ENCODE measurements at places on chromosomes 16 and 17.

- DNase-seq = no peak
Measured at GRCh38 chr17:9987779-9988585, 82.9 kb upstream of the RCVRN start.

DNA sequence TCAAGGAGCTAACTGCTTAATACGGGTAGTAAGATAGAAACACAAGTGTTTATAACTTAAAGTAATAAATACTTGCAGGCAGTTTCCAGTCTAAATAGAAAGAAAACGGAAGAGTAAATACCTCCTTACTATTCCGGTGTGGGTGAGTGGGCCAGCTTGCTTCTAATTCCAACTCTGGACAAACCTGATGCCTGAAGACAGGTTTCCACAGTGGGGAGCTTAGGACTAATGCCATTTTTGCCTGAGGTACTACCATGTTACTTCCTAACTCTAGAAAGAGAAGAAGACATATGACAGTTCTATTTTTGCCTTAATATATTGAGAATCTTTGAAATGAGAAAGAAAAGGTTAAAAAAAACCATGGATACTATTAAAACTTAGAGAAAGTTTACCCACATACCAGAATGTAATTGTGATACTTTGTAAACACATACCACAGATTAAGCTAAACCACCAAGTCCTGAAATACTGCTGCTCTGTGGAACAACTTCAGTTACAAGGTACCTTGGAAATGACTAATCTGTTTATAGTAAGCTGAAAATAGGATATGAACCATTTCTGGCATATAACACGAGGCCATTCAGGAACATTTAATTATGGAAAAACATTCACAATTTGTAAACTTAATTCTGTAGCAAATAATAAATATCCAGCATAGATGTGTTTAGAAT is 70.2 kb downstream of the ZZEF1 start:
- peak; percentile 78 for DNase-seq

DNA sequence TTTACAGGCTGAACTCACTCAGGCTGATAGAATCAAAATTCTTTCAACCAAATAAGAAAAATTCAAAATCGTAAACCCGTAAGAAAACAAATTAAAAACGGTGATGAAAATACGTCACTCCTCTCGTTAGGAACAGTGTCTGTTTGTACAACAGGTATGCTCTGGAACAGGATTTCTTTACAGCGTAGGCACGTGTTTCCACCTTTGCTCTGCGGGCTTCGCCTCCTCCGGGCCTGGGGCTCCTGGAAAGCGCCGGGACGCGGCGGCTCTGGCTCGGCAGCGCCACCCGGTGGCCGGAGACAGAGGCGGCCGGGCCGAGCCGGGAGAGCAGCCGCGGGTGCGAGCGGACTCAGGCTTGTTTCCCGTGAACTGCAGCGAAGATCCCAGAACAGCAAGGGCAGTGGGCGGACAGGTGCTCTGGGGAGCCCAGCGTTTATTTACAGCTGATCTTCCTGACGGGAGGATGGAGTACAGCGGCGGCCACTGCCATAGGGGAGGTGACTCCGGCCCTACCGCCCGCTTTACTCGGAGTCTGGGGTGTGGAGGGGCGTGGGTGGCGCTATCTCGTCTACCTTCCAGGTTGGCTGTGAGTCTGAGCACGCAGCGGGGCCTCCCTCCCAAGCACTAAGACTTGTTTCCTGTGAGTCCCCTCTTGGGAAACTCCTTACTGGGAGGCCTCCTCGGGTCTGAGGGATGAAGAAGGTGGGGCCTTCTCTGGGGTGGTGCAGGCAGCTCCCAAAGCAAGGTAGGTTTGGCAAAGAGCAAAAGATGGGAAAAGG is 40.5 kb upstream of the ATP2A3 start:
- DNase-seq = no peak

GRCh38 chr16:20910781-20911321 is 10.3 kb downstream of the LYRM1 start:
- peak; percentile 93 for DNase-seq

DNA sequence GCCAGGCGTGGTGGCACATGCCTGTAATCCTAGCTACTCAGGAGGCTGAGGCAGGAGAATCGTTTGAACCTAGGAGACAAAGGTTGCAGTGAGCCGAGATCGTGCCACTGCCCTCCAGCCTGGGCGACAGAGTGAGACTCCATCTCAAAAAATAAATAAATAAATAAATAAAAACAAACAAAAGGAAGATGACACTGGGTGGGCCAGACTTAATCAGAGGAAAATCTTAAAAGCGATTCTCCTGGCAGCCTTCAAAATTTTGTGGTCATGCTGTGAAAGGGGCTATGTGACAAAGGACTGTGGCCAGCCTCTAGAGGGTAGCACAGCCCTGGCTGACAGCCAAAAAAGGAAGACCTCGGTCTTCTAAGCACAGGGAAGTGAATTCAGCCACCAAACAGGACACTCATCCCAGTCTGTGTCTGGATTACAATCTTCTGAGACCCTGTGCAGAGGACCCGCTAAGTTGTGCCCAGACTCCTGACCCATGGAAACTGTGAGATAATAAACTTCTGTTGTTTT is 391.1 kb downstream of the CNTNAP4 start:
- no peak for DNase-seq

DNA sequence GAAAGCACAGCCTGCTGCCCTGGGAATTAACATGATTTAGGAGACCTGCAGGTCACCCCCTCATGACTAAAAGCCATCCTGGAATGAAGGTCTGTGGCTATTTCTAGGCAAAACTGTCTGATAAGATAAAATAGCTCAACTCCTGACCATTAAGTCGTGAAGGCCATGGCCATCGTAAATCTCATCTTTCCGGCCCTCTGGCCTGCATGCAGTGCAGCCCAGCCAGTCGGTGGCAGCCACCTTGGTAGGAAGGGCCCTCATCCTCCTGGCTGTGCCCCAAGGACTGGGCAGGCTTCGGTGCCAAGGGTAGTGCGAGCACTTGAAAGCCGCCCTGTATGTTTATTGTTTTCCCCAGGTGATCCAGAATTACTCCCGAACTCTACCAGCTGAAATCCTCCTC is 18.2 kb upstream of the MEOX1 start:
- no peak for DNase-seq

- DNase-seq = no peak
Measured at GRCh38 chr16:6749698-6750097, 582.9 kb upstream of the RBFOX1 start.

- DNase-seq = no peak
Measured at GRCh38 chr16:2471653-2472487, 773 bp downstream of the NTN3 start.

DNA sequence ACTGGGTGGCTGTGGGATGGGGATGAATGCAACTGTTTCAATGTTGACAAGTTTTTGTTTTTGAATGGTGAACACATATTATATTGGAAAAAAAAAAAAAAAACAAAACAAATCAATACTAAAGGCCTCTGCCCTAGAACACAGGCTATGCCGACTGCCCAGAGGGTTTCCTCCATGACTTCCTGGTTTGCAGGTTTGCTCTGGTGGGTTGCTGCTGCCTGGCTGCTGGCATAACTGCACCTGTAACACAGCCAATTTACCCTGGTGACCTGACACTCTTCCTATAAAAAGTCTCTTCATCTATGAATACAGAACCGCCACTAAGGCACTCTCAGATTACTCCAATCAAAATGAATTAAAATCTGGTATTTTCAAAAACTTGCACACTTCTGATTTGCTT is 10.4 kb downstream of the GLYR1 start:
- no peak for DNase-seq

- no peak for DNase-seq
Measured at GRCh38 chr16:86322283-86322682, 188.0 kb upstream of the FOXF1 start.

GRCh38 chr17:75501378-75502071 is 13.8 kb downstream of the CASKIN2 start:
- DNase-seq = no peak

DNA sequence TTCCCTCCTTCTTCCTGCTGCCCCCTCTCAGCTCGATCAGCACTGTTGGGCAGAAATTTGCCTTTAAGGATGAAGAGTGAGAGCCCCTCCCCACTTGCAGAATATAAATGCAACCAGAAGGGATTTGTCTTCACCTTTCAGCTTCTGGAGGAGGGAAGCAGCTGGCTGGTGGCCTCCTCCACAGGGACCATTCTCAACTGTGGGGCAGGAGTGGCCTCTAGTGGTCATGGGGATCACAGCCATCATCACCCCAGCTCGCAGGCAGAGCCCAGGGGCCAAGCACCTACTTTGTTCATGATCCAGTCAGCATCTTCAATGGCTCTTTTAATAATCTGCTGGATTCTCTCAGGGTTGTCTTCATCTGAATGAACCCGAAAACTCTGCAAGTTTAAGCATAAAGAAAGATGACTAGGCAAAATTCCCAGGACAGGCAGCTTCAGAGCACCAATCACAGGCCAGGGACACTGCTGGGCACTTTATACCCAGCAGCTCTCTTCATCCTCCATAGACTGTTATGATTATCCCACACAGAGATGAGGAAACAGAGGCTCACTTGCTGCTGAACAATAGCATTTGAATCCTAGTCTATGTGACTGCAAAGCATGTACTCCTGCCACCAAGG is 13.1 kb downstream of the LYRM9 start:
- peak; percentile 50 for DNase-seq

GRCh38 chr17:81575836-81576235 is 23.7 kb upstream of the FAAP100 start:
- no peak for DNase-seq

DNA sequence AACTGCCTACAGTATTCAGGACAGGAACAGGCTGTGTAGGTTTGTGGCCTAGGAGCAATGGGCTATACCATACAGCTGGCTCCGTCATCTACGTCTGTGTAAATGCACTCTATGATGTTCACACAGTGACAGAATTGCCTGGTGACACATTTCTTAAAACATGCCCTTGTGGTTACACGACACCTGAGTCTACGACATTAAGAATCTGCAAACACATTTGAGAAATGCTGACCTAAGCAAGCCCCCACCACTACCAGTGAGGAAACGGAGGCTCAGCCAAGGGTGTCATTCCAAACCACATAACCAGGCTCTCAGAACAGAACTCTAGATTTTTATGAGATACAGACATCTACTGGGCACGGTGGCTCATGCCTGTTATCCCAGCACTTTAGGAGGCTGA is 23.5 kb downstream of the USP36 start:
- DNase-seq = no peak

DNA sequence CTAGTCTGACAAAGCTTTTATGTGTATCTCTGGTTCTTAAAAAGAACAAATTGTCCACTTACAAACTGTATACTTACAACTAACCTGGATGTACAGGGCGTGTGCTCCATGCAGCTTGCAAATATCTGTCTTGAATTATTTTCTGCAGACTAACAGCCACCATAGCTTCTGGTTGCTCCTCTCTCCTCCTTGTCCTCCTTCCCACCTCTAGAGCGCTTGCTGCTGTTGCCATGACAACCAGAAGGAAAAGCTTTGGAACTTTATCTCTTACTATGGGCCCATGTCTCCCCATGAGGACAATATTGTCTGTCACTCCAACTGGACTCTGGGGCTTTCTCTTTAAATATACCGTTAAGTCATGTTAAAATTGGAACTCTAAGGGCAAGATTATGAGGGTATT is 71.5 kb upstream of the DHX40 start:
- DNase-seq = no peak

DNA sequence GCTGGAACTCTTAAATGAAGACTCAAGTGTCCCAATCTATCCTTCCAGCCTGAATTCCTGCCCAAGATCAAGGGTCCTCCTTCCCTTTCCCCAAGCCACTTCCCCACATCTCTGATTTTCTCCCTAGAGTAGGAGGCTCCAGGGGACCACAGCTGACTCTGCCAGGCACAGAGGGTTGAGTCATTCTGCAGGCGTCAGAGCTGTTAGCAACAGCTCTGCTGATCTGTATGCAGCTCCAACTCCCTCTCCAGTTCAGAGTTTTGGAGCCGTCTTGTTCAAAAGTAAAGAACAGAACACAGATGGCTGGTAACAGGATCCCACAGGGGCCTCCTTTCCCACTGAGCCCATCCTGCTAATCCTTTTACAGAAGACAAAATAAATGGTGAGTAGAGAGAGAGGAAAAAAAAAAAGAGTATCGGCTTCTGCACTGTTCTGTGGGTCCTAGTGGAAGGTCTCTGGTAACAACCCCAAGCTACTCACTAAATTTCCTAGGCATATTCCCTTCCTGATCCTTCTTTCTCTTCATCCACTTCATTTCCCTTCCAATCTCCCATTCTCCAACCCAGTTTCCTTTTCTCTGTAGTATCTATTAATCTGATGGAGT is 13.4 kb upstream of the TAOK1 start:
- peak; percentile 87 for DNase-seq

- DNase-seq = no peak
Measured at GRCh38 chr17:78596871-78597764, 19.9 kb upstream of the DNAH17 start.

GRCh38 chr16:82700541-82701235 is 73.9 kb downstream of the CDH13 start:
- peak; percentile 33 for DNase-seq

GRCh38 chr17:67518876-67519275 is 141.8 kb downstream of the PITPNC1 start:
- no peak for DNase-seq

DNA sequence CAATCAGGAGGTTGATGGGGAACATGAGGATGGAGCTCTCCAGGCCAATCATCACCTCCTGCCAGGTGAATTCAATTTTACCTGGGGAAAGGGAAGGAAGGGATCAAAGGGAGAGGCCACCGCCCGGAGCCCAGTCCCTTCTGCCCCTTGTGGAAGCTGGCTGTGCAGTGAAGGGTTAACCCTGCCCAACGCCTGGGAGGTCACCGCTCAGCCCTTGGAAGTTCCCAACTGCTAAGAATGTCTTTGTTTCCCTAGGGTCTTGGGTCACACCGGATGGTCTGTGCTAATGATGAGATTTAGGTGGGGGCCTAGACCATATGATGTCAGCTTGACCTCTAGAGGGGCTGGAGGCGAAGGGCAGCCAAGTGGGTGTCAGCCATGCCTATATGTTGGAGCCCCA is 52.1 kb upstream of the GCSH start:
- no peak for DNase-seq

DNA sequence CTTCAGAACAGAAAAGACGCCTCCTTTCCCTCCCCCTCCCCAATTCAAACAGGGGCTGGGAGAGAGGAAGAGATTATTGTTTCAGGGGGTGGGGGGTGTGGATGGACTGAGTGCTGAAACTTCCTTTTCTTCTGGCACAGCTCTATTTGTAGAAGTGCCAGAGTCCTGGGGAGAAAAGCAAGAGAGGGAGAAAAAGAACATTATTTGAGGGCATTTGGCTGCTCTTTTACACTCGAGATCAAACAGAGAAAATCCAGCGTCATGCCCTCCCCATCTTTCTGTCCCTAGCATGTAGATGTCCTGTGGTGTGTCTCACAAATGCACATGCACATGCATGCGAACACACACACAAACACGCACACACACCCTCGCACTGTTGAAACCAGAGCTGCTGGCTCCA is 13.0 kb downstream of the ARL4D start:
- no peak for DNase-seq
